ENCODE measurements at places on chromosomes 16 and 17.

DNA sequence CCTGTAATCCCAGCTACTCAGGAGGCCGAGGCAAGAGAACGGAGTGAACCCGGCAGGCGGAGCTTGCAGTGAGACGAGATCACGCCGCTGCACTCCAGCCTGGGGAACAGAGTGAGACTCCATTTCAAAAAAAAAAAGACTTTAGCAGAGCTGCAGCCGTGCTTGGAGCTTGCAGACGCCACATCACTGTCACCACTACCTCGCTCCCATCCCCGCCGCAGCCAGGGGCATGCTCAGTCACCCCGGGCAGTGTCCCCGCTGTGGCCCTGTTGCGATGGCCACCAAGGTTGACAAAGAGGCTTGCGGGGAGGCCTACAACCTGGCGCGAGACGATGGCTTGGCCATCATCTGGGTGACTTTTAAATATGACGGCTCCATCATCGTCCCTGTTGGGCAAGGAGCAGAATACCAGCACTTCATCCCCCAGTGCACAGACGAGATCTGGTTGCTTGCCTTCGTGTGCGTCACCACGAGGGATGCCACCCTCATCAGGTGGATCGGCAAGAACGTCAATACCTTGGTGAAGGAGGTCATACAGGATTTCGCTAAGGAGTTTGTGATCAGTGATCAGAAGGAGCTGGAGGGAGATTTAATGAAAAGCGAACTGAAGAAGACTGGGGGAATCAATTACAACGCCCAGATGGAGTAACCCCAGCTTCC is 118.1 kb downstream of the TNFRSF13B start:
- no peak for DNase-seq

GRCh38 chr16:85862476-85863383 is 36.2 kb upstream of the IRF8 start:
- no peak for DNase-seq

DNA sequence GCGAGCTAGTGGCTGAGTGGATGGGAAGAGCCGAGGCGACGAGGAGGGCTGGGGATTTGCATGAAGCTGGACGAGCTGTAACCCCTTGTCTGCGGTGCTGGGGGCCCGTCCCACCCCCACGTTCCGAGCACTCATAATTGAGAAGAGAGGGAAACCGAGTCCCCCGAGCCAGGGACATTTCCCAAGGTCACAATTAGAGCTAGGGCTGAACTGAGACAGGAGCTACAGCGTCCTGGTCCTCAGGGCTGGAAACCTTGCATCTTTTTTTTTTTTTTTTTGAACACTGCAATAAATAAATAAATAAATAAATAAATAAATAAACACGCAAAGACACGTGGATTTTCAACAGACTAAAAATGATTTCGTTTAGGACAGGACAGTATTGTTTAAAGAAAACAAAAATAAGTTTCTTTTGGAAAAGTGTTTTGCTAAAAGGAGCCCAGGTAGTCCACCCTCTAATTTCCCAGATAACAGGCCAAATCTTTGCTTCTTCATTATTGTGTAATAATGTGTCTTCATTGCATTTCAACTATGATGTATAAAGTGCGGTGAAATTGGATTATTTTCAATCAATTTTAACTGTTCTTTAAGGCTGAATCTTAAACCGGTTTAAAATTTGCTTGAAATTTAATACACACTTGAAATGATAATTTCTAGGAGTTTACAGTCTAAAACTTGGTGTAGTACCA is 992 bp downstream of the GDPD1 start:
- no peak for DNase-seq

GRCh38 chr17:68955181-68955841 is at the start of gene ABCA8:
Gene ABCA8 (minus strand): TSS chr17:68955392. CDS start chr17:68942034, 13,358 bp downstream.
- DNase-seq = no peak

- DNase-seq = peak; percentile 85
Observed at GRCh38 chr16:74774223-74775139, at the start of gene FA2H. Gene FA2H (minus strand): TSS chr16:74774820. CDS start chr16:74774755, 65 bp downstream.
